ENCODE measurements at places on chromosomes 3 and 15.

GRCh38 chr3:108511490-108511889, 1.1 kb upstream of the MYH15 start:
- peaks cover 4% of the 10 kb centered on the region for H3K4me1 ChIP-seq
- H3K4me3 ChIP-seq, result no peak overlapping the region
- H3K36me3 ChIP-seq, result no peaks in the 10 kb centered on the region
- DNase-seq, result no peak
- peaks cover 6% of the 10 kb centered on the region for H3K27me3 ChIP-seq
- no peak overlapping the region for H3K27ac ChIP-seq

GRCh38 chr3:79380581-79380980, 387.2 kb downstream of the ROBO1 start:
- H3K27me3 ChIP-seq, result no peaks in the 10 kb centered on the region
- no peak for DNase-seq
- H3K4me3 ChIP-seq, result no peak overlapping the region

- H3K36me3 ChIP-seq, result no peaks in the 10 kb centered on the region
- DNase-seq, result no peak
- peaks cover 2% of the 10 kb centered on the region for H3K4me1 ChIP-seq
- H3K27ac ChIP-seq, result no peak overlapping the region
- H3K4me3 ChIP-seq, result no peak overlapping the region
Measured at GRCh38 chr15:31499953-31500765, 173.5 kb downstream of the KLF13 start.

DNA sequence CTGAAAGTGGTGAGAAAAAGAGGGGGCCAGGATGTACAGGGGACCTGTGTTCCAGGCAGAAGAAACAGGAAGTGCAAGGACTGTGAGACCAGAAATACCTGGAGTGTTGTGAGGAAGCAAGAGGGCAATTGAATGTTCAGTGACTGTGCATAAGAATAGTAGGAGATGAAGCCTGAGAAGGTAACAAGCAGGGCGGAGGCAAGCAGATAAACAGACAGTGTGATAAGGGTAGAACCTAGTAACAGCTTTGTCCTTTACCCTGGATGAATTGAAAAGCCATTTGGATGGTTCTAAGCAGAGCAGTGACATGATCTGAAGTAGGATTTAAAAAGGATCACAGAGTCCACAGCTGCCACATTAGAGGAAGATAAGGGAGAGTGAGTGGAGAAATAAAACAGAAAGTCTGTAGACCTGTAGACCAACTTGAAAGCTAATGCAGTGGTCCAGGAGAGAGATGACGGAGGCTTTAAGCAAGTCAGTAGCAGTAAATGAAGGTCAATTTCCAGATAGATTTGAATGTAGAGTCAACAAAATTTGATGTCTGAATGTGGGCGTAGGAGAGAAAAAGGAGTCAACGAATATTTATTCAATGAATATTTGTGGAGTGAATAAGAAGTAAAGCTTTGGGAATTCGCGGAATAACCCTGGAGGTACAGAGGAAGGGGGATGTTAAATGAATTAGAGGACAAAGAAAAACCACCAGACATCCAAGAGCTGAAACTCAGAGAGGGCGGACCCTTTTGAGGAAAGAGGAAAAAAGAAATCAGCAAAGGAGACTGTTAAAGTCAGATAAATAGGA, 4.2 kb upstream of the PLOD2 start:
- H3K4me1 ChIP-seq, result peaks cover 10% of the 10 kb centered on the region
- no peak overlapping the region for H3K4me3 ChIP-seq
- peaks cover 40% of the 10 kb centered on the region for H3K27me3 ChIP-seq
- no peaks in the 10 kb centered on the region for H3K36me3 ChIP-seq
- no peak overlapping the region for H3K27ac ChIP-seq

GRCh38 chr3:27752926-27753325, 30.8 kb upstream of the EOMES start:
- no peak overlapping the region for H3K4me3 ChIP-seq
- peaks cover 24% of the 10 kb centered on the region for H3K36me3 ChIP-seq
- no peak for DNase-seq

DNA sequence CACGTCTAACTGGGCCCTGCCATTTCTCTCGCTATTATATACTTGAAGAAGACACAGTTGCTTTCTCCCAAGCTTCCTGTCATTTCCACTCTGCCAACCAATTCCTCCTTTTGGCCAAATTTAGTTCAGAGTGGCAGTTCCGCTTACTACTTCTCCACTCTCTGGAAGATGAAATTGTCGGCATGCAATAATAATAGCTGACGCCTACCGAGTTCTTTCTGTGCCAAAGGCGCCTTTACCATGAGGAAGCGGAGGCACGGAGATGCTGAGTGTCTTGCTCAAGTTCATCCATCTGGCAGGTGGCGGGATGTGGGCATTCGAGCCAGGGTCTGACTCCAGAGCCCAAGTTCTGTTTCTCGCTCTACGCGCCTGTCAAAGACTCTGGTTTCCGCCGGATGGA, 14.6 kb upstream of the NRROS start:
- peak overlapping the region; percentile 65 for H3K27ac ChIP-seq
- H3K36me3 ChIP-seq, result no peaks in the 10 kb centered on the region
- no peaks in the 10 kb centered on the region for H3K27me3 ChIP-seq
- DNase-seq, result no peak

GRCh38 chr15:55816017-55816416, 73.1 kb upstream of the PRTG start:
- no peaks in the 10 kb centered on the region for H3K36me3 ChIP-seq
- H3K4me3 ChIP-seq, result no peak overlapping the region
- no peak for DNase-seq
- peaks cover 8% of the 10 kb centered on the region for H3K4me1 ChIP-seq

DNA sequence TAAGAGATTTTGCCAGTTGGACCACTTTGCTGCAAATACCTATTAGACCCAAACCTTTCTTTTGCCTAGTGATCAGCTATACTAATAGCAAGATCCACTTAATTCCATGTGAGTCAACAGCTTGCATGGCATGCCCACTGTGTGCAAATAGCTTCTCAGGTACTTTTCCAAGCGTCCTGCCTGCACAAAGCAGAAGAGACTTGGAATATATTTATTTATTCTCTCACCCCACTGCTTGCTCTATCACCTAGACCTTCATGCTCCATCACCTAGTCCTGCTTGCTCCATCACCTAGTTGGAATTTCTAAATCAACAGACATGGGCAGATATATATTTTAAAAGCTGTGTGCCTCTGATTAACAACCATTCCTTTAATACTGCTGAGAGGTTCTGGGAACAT, 47.6 kb downstream of the MBNL1 start:
- H3K36me3 ChIP-seq, result peaks cover 47% of the 10 kb centered on the region
- no peaks in the 10 kb centered on the region for H3K27me3 ChIP-seq
- DNase-seq, result no peak
- no peak overlapping the region for H3K4me3 ChIP-seq
- H3K27ac ChIP-seq, result peak overlapping the region; percentile 54

DNA sequence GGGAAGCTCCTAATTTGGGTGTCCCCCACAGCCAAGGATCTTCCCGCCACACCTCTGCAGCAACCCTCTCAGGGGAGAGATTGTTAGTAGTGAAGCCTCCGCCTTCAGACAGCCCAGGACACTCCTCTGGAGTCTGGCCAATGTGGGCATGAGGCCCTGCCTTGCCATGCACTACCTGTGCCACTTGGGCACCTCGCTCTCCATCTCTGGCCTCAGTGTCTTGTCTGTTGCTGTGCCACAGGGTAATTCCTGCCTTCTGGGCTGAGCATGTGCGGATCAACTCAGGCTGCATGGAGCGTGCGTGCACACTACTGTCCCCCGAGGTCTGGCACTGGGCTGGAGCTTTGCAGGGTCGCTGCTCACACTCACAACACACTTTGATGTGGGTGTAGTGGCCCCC, 7.9 kb upstream of the MESP1 start:
- no peaks in the 10 kb centered on the region for H3K36me3 ChIP-seq
- H3K27ac ChIP-seq, result no peak overlapping the region
- H3K4me3 ChIP-seq, result no peak overlapping the region
- no peaks in the 10 kb centered on the region for H3K4me1 ChIP-seq
- peaks cover 13% of the 10 kb centered on the region for H3K27me3 ChIP-seq

GRCh38 chr3:128488636-128488990, 4.4 kb downstream of the GATA2 start:
- H3K4me3 ChIP-seq, result peak overlapping the region; percentile 42
- no peak overlapping the region for H3K27ac ChIP-seq
- peaks cover 17% of the 10 kb centered on the region for H3K4me1 ChIP-seq
- no peak for DNase-seq
- peaks cover 68% of the 10 kb centered on the region for H3K27me3 ChIP-seq

DNA sequence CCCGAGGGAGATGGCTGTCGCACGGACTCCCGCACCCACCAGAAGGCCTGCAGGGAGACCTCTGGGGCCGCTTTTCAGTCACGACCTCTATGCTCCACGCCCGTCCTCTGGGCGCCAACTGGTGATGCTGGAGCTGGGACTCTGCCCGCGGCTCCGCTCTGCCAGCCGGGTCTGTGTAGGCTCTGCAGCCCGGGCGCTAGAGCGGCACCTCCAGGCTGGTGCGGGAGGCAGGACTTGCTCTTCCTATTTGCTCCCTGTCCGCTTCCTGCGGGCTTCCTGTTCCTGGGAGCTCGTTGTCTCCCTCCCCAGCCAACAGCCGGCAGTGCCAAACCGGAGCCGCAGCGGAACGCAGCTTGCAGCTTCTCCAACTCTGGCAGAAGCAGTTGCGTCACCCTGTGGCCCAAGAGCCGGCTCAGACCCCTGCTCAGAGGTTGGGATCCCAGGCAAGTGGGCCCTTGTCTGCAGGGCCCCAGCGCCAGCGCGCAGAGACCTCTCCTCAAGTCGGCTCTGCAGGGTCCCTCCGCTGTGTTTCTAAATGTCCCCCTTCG, 285.9 kb downstream of the XXYLT1 start:
- no peak overlapping the region for H3K27ac ChIP-seq
- H3K4me3 ChIP-seq, result no peak overlapping the region
- peaks cover 22% of the 10 kb centered on the region for H3K27me3 ChIP-seq
- no peaks in the 10 kb centered on the region for H3K4me1 ChIP-seq

DNA sequence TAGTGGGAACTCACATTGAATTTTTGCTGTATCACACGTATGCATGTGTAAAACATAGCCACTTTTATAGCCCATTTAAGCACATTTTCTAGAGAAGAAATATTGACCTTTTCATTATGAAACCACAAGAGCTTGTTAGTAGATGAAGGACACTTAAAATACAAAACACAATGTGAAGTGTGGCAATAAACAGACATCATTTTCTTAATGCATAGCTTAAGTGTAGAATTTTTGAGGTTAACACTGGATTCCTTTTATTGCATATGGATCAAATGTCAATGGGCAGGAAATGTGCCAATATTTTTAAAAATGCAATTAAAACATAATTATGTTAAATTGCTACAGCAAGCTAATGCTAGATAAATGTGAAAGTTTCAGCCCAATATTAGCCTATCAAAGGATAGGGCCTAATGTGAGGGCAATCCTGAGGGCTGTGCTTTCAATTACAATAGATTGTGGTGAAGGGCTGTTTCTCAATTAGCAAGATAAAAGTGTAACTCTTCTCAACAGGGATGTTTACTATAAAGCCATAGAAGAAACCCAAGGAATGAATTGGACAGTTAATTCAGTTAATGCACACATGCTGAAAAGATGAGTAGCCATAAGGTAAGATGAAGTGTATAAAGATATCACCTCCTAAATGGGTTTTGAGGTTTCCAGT, 489.0 kb upstream of the CDIN1 start:
- no peak for DNase-seq
- no peaks in the 10 kb centered on the region for H3K27me3 ChIP-seq
- H3K36me3 ChIP-seq, result no peaks in the 10 kb centered on the region
- H3K4me3 ChIP-seq, result no peak overlapping the region

DNA sequence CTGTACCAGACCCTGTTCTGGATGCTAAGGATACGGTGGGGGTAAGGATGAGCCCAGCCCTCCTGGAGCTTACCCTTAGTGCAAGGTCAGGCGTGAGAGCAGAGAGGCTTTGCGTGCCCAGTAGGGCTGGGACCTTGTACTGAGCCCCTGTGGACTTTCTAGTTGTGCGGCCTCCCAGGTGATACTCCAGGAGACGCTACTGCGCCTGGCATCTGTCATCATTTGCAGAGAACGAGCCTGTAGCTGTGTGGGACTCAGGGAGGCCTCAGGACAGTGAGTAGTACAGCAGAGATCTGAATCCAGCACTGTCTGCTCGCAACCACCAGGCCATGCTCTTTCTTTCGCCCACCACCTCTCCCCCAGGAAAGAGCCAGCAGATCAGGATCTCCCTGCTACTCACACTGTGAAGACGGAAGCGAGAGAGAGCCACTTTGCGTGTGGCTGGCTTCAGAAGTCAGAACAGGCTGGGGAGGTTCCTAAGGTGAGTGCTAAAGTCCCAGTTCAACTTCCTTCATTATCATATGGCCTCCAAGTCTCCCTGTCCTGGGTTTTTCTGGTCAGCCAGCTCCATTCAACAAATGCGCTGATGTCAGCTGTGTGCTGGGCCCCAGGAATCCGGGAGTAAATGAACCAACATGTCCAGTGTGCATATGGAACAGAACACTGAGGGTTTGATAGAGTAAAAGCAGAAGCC, 38.2 kb upstream of the ITGA11 start:
- H3K27me3 ChIP-seq, result peaks cover 26% of the 10 kb centered on the region
- DNase-seq, result no peak
- no peaks in the 10 kb centered on the region for H3K36me3 ChIP-seq
- H3K4me3 ChIP-seq, result no peak overlapping the region
- H3K4me1 ChIP-seq, result no peaks in the 10 kb centered on the region
- H3K27ac ChIP-seq, result no peak overlapping the region

DNA sequence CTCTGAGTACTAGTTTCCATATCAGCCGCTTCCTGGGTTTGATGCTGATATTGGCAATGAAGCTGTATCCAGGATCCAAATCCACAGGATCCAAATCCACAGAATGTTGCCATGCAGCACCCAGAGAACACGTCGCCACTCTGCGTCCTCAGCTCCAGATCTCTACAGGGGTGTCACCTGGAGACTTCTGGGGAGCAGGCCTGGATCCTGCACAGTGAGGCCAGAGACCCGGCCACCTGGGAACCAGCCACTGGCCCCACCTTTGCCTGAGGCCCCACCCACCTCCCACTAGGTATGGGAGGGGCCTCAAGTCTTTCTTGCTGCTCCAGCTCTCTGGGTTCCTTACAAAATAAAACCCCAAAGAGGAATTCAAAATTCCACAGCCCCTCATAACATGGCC, 123.9 kb downstream of the LRRK1 start:
- no peak overlapping the region for H3K27ac ChIP-seq
- no peak overlapping the region for H3K4me3 ChIP-seq
- peaks cover 31% of the 10 kb centered on the region for H3K27me3 ChIP-seq
- DNase-seq, result no peak
- no peaks in the 10 kb centered on the region for H3K36me3 ChIP-seq
- H3K4me1 ChIP-seq, result no peaks in the 10 kb centered on the region

- H3K4me1 ChIP-seq, result no peaks in the 10 kb centered on the region
- H3K36me3 ChIP-seq, result no peaks in the 10 kb centered on the region
- no peaks in the 10 kb centered on the region for H3K27me3 ChIP-seq
Measured at GRCh38 chr3:116064646-116065045, 380.6 kb downstream of the LSAMP start.

DNA sequence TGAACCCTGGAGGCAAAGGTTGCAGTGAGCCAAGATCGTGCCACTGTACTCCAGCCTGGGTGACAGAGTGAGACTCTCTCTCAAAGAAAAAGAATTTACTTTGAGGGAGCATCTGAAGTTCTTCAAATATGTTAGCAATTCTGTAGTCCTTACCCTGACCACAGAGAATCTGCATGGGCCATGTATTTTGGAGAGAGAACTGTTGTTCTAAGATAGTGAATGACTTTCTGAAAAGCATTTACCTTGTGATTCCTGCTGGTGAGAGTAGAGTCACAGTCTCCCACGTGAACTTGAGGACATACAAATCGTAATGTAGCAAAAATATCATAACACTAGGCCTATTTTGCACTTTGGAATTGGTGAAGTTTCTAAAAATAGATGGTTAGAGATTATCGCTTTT, 3.9 kb downstream of the BRK1 start:
- H3K4me1 ChIP-seq, result peaks cover 29% of the 10 kb centered on the region
- no peak for DNase-seq
- H3K27me3 ChIP-seq, result no peaks in the 10 kb centered on the region
- H3K27ac ChIP-seq, result no peak overlapping the region
- no peak overlapping the region for H3K4me3 ChIP-seq
- peaks cover 55% of the 10 kb centered on the region for H3K36me3 ChIP-seq

All from activated T-helper 2 cell treated with anti-CD3 and anti-CD28 coated beads, Interferon-gamma antibody, Interleukin-2, Interleukin-4, amounts not matched to agents 10 μg/mL and 5 μg/mL and 100 μg/mL, durations not matched to agents 14 hours and 24 hours and 36 hours (primary cell).